ENCODE measurements at places on chromosomes 7 and 10.

DNA sequence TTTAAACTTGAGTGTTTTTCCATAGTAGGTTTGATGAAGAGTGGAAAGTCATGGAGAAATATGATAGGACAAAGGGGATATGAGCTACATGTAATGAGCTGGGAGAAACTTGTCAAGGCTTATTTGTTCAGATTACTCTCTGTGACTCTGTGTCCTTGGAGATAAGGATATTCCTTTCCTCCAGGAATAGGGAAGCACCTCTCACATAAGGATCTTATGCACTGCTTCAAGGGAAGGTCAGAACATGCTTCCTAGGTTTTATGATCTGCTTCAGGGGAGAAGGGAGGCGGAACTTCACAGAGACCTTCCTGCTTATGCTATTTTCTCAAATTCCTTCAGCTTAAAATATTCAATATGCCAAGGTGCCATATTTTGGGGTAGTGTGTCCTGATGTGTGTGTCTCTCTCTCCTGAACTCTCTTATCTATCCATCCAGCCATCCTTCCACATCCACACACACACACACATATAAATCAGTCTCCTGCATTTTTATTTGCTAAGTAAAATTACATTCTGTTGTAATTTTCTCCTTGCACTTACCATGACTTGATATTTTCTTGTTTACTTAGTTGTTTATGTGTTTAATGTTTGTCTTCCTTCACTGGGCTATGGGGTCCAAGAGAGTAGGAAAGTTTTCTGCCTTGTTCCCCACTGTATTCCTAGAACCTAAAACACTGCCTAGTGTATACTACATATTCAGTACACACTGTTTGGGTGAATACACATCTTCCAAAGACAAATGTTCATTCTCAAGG lies 26.4 kb downstream of the ARL4A start:
- no peak for DNase-seq

DNA sequence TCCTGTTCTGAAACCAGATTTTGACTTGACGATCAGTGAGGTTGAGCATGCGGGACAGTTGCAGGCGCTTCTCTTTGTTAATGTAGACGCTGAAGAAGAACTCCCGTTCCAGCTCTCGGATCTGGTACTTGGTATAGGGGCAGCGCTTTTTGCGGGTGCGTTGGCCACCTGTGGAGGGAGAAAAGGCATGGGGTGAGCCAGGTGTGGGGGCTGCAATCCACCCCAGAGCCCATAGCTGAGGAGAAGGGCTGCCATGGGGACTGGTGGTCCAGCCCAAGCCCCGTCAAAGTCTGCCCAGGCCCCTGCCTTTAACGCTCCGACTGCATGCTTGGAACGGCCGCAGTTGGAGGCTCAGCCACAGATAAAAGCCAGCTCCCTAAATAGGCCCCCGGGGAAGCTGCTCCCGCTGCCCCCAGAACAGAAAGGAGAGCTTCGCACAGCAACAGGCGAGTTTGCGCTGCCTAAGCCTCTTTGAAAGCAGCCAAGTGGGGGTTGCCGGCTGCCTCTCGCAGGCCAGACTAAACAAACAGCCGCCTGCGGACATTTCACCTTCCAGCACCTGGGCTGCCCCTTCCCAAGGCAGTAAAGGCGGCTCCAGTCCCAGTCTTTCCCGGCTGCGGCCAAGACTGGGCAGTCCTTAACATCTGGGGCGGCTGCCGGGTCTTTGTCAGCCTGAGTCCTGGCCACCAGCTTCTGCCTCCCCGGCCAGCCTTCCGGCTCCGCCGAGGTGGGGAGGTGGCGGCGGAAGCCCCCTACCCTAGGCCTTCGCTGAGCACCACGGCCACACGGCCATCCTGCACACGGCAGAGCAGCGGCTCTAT lies 2.0 kb downstream of the HOXA11 start:
- no peak for DNase-seq

GRCh38 chr10:33506838-33507661 lies 172.6 kb upstream of the NRP1 start:
- no peak for DNase-seq

GRCh38 chr7:95758187-95758586 lies 14.2 kb upstream of the DYNC1I1 start:
- DNase-seq: no peak

DNA sequence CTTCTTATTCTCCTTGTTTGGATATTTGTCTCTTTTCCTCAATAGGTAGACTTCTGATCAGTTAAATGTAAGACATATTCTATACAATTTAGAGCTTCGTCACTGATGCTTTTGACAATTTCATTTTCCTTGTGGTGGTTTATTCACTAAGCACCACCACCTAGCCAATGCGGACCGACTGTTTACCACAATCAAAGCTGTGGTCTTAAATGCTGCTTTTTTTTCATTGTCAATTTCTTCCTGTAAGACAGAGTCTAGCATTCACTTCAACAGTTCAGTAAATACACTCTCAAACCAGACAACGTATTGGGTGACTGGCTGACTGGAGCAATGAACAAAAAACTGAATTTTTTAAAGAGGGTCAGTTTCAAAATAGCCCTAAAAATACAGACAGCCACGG lies 239.0 kb downstream of the DNAJB6 start:
- no peak for DNase-seq

GRCh38 chr10:28722065-28722803 lies 44.9 kb downstream of the BAMBI start:
- DNase-seq: no peak

- no peak for DNase-seq
These were observed 56.5 kb upstream of the PFKFB3 start for GRCh38 chr10:6146013-6146785.

GRCh38 chr10:73843261-73843660 lies 31.1 kb downstream of the CAMK2G start:
- no peak for DNase-seq

DNA sequence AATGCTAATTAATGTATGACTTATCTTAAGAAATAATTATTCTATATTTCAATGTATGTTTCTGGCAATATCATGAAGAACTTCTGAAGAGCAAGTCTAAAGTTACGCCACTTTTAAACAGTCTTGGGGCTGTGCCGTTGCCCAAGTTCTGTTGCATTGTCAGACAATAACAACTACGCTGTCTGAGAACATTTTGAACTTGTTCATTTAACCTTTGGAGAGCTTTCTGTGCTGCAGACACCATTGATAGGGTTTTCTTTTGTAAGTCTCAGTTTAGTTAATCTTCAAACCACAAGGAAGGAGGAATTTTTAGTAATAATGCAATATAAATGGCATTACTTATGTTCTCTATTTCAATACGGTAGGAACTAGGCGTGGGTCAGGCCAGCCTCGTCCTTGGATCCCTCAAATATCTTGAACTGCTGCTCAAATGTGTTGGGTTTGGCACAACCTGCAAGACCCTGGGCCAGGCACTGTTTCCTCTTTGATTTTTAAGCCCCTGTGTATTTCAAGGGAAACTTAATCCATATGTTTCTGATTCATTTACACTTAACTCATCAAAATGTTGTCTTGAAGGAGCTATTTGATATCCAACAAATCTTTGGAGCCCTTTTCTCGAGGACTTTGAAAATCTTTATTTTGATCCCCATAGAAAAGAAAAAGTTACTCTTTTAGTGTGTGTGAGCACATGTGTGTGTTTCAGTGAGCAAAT lies 215.5 kb downstream of the INHBA start:
- DNase-seq: no peak
